Sigmoid colon (tissue), 7 donors: ENCODE measurements at places on chromosomes 6 and 20. TPM values are rescaled to one million over a fixed set of nuclear protein-coding genes. Genes with fewer than 3 reads are reported as not detected.

Gene FAM83B
- total RNA-seq = not detected

DNA sequence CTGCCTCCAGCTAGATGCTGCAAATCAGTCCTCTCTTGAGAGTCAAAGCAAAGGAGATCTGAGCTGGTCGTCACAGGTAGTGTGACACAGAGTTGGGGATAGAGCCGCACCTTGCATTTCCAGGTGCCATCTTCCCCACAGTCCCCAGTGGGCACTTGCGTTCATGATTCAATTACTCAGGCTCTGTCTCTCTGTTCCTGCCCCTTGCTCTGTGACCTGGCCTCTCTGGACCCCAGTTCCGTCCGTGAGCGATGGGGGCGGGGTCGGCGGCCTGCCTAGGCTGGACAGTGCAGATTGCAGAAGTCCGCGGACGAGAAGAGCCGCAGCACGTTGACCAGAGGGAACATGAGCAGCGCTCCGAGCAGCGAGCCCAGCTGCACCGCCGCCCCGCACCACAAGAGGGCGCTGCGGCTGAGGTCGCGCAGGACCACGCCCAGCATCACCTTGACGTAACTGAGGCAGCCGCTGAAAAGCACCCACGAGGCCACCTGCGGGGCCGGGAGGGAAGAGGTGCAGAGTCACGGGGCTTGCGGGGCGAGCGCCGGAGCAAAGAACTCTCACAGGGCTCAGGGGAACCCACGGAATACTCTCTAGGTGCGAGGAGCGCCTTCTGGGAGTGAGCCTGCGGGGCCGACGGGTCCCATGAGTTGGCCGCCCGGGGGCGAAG, 7.4 kb downstream of the SLC52A3 start:
- H3K36me3 ChIP-seq = no peaks in the 10 kb centered on the region
- H3K4me3 ChIP-seq = no peak overlapping the region
- H3K27ac ChIP-seq = no peak overlapping the region
- H3K27me3 ChIP-seq = peaks cover 21% of the 10 kb centered on the region
- no peaks in the 10 kb centered on the region for H3K4me1 ChIP-seq

GRCh38 chr6:100673641-100674040, 207.5 kb downstream of the ASCC3 start:
- no peaks in the 10 kb centered on the region for H3K27me3 ChIP-seq
- DNase-seq = no peak
- H3K36me3 ChIP-seq = no peaks in the 10 kb centered on the region
- no peak overlapping the region for H3K27ac ChIP-seq
- H3K4me3 ChIP-seq = no peak overlapping the region

DNA sequence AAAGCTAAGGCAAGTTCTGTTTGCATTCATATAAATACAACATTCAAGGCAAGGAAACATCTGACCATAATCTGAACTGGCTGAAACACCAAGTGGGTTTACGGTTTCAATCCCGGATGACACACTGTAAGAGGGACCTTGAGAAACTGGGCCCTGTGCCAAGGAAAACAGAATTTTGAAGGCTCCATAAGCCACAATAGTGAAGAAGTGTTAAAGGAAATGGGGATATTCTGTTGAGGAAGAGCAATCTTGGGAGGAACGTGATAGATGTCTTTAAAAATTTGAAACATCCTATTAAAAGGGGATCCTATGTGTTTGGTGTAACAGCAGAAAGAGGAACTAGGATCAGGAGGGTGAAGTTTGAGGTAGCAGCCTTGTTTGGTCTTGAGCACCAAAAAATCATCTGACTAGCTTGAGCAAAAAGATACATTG, 82.4 kb upstream of the TAB2 start:
- no peaks in the 10 kb centered on the region for H3K4me1 ChIP-seq
- no peak for DNase-seq
- H3K27ac ChIP-seq = no peak overlapping the region
- no peaks in the 10 kb centered on the region for H3K27me3 ChIP-seq
- H3K36me3 ChIP-seq = no peaks in the 10 kb centered on the region

DNA sequence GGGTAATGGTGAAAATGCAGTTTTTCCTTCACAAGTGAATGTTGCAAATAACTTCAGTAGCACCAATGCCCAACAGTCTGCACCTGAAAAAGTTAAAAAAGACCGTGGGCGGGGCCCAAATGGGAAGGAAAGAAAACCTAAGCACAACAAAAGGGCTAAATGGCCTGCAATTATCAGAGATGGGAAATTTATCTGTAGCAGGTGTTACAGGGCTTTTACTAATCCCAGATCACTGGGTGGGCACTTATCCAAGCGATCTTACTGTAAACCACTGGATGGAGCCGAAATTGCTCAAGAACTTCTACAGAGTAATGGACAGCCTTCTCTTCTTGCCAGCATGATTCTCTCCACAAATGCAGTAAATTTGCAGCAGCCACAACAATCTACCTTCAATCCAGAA, 64.8 kb upstream of the SMIM8 start:
- no peaks in the 10 kb centered on the region for H3K27me3 ChIP-seq
- no peak for DNase-seq
- no peaks in the 10 kb centered on the region for H3K4me1 ChIP-seq
- H3K36me3 ChIP-seq = peaks cover 9% of the 10 kb centered on the region
